ENCODE measurements at places on chromosomes 6 and 20. TPM values are rescaled to one million over a fixed set of nuclear protein-coding genes. Genes with fewer than 3 reads are reported as not detected.

GRCh38 chr6:84103029-84103428 lies 69.5 kb downstream of the MRAP2 start:
- no peak for DNase-seq

HCRTR2 gene
- polyA plus RNA-seq = not detected

POPDC3 gene
- 29.1 TPM for polyA plus RNA-seq

GRCh38 chr20:11234608-11235007 lies 560.8 kb upstream of the JAG1 start:
- DNase-seq = no peak

DNA sequence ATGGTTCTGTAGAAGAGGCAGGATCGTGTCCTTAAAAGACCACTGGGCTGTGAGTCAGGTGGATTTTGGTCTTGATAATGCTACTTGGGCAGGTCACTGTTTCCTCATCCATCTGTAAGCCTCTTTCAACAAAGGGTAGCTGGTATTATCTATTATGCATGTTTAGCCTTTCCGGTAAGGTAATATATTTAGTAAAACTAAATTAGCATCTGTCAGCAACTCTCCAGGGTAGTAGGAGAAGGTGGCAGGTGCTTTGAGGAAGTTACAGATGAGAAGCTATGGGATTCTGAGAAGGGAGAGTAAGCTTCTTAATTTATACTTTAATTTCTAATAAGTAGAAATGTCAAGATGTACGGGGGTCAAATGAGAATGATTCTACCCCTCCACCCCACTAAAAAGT lies 86.9 kb upstream of the TGM3 start:
- DNase-seq = no peak

PRSS35 gene
- polyA plus RNA-seq = 5.6 TPM

SLC22A2 gene
- not detected for polyA plus RNA-seq

DNA sequence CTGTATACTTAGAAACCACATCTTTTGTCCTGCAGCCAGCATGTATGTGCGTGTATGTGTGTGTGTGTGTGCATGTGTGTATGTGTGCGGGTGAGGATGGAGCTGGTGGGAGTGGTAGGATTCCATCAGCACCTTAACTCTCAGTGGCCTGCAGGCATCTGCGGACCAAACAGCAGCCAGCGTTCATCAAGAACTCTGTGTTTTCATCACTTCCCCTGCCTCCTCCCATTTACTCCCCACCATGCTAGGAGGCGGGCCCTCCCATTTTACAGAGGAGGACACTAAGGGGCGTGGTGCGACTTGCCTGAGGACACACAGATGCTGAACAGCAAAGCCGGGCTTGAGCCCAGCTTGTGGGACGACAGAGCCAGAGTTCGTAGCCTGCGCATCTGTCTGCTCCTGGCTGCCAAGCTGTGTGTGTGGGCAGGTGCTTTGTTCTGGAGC lies 8.9 kb downstream of the VSTM2L start:
- no peak for DNase-seq

GRCh38 chr6:163428373-163428772 lies 13.9 kb downstream of the QKI start:
- DNase-seq = no peak

GRCh38 chr6:110542311-110543024 lies 66.1 kb upstream of the SLC22A16 start:
- no peak for DNase-seq

ISM1 gene
- polyA plus RNA-seq = not detected

- DNase-seq = no peak
These were observed 5.2 kb downstream of the DNAH8 start for GRCh38 chr6:38720295-38720694.

DNA sequence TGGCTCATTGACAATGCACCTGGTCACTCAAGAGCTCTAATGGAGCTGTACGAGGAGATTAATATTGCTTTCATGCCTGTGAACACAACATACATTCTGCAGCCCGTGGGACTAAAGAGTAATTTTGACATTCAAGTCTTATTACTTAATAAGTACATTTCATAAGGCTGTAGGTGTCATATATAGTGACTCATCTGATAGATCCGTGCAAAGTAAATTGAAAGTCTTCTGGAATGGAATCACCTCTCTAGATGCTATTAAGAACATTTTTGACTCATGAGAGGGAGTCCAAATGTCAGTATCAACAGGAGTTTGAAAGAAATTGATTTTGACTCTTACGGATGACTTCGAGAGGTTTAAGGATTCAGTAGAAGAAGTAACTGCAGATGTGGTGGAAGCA lies 267.9 kb downstream of the CLVS2 start:
- no peak for DNase-seq

DNA sequence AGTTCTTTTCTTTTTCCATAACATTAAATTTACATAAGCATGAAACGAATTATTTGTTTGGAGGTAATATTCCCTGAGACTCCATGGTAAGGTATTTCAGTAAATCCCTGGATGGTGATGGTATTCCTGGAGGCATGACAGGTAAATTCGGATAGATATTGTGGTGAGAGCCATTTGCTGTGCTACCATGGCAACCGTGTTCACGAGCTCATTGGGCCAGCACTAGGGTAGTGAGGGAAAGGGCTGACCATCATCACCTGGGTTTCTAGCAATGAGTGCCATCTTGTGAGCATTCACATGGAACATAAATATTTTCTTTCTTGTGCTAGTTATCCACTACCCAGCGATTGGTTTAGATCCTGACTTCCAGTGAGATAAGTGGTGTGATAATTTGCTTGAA lies 51.9 kb upstream of the GNRH2 start:
- DNase-seq = no peak

LY6G6D gene
- not detected for polyA plus RNA-seq

- no peak for DNase-seq
These were observed 17.1 kb upstream of the BEND3 start for GRCh38 chr6:107132330-107132954.

CALHM6 gene
- polyA plus RNA-seq = 0.81 TPM

L3MBTL3 gene
- polyA plus RNA-seq = 23.2 TPM

GRCh38 chr6:88547768-88548167 lies 381.6 kb upstream of the CNR1 start:
- no peak for DNase-seq

C6orf15 gene
- not detected for polyA plus RNA-seq

- DNase-seq = no peak
These were observed 396.8 kb upstream of the HS3ST5 start for GRCh38 chr6:114739656-114740055.

DNA sequence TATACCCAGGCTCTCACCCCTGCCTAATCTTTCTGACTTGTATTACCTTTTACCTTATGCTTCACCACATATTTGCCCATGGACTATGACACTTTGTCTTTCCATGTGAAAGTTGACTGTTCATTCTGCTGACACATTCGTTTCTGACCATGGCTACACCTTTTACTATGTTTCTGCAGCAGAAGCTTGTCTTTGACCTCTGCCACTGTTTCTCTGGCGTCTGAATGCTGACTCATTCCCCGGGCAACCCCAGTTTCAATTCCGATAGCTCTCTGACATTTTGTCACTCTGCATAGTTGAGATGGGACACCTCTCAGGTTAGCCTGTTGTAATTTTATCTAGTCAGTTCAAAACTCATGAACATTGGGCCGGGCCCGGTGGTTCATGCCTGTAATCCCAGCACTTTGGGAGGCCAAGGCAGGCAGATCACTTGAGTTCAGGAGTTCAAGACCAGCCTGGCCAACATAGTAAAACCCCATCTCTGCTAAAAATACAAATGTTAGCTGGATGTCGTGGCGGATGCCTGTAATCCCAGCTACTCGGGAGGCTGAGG lies 50.7 kb downstream of the SLC26A8 start:
- no peak for DNase-seq

PPP1R14C gene
- not detected for polyA plus RNA-seq

LHFPL5 gene
- not detected for polyA plus RNA-seq

- DNase-seq = no peak
These were observed 144.9 kb downstream of the TRMT11 start for GRCh38 chr6:126131246-126131645.

PHACTR2 gene
- polyA plus RNA-seq = 26.8 TPM

- DNase-seq = no peak
These were observed 70.6 kb downstream of the SGK1 start for GRCh38 chr6:134247231-134247833.

DNA sequence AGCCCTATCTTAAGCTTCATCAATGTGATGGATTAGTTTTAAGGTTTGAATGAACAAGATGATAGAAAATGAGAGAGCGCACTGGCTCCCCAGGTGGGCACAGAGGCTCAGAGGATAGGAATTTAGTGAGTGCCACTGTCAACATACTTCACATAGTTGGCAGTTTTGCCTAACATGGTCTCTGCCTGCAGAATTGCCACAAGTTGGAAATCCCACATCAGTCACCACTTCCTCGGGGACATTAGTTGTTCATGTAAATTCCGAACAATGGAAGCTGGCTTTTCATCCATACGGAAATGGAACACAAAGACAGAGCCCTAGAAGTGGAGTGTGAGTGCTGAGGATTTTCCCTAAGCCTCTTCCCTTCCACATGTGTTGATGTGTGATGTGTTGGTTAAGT lies 123.9 kb upstream of the PHACTR1 start:
- no peak for DNase-seq

XKR7 gene
- polyA plus RNA-seq = not detected

- no peak for DNase-seq
These were observed 67.0 kb downstream of the RSPO3 start for GRCh38 chr6:127185437-127185995.

- DNase-seq = no peak
These were observed 531.7 kb downstream of the LMBRD1 start for GRCh38 chr6:69265090-69265489.

MROH8 gene
- 2.5 TPM for polyA plus RNA-seq

DNA sequence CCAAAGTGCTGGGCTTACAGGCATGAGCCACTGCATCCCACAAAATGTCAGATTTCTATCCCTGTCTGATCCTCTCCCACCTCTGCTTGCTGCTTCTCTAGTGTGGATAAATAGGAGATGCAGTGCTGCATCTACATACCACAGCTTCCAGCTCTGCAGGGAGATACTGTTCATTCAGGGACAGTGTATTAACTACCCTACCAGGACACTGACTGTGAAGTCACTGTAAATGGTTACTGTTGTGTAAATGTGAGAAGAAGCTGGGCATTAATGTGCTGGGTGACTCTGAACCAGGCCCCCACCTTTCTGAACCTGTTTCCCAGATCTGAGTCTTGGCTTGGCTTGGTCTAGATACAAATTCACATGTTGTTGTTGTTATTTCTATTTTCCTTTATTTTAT lies 488.6 kb upstream of the SULF2 start:
- no peak for DNase-seq

DNA sequence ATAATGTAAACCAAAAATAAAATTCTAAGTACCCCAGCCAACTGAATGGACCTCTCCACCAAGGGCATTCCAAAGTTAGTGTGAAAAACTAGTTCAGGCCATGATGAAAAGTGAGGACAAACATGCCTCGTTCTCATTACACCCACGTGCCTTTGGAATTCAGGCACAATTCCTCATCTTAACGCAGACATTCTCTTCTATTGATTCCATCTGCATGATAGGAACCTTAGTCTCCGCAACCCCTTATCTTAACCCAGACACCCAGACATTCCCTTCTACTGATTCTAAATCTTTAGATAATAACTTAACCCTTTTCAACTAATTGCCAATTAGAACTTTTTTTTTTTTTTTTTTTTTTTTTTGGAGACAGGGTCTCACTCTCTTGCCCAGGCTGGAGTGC lies 7.6 kb upstream of the SERPINB6 start:
- DNase-seq = no peak

GRCh38 chr20:22711971-22712755 lies 127.8 kb upstream of the FOXA2 start:
- DNase-seq = no peak

POU5F1 gene
- polyA plus RNA-seq = not detected

- no peak for DNase-seq
These were observed 1760.2 kb upstream of the DEFB115 start for GRCh38 chr20:29497261-29497671.

- no peak for DNase-seq
These were observed 140.7 kb downstream of the RNASET2 start for GRCh38 chr6:166815629-166816028.

- no peak for DNase-seq
These were observed 26.4 kb downstream of the ZMYND8 start for GRCh38 chr20:47330071-47330470.

GRCh38 chr20:57126481-57127092 lies 139.9 kb downstream of the BMP7 start:
- no peak for DNase-seq

DNA sequence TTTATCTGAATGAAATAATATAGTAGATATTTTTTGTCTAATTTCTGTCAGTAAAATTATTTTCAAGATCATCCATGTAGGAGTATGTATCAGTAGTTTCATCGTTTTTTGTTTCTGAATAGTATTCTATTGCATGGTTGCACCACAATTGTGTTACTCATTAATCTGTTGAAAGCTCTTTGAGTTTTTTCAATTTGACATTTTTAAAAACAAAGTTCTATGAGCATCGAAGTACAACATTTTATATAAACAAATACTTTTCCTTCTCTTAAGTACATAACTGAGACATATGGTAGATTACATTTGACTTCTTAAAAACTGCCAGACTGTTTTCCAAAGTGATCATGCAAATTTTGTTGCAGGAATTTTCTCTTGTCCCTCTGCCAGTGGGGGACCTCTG lies 1113.1 kb upstream of the CITED2 start:
- no peak for DNase-seq

- no peak for DNase-seq
These were observed 300.2 kb downstream of the UTRN start for GRCh38 chr6:144585217-144585814.

TNFRSF21 gene
- polyA plus RNA-seq = 21.7 TPM

GRCh38 chr6:73742433-73742832 lies 46.4 kb downstream of the CD109 start:
- DNase-seq = no peak

DDO gene
- polyA plus RNA-seq = 0.67 TPM

PPP1R3G gene
- 0.11 TPM for polyA plus RNA-seq

GABRR1 gene
- polyA plus RNA-seq = not detected

DNA sequence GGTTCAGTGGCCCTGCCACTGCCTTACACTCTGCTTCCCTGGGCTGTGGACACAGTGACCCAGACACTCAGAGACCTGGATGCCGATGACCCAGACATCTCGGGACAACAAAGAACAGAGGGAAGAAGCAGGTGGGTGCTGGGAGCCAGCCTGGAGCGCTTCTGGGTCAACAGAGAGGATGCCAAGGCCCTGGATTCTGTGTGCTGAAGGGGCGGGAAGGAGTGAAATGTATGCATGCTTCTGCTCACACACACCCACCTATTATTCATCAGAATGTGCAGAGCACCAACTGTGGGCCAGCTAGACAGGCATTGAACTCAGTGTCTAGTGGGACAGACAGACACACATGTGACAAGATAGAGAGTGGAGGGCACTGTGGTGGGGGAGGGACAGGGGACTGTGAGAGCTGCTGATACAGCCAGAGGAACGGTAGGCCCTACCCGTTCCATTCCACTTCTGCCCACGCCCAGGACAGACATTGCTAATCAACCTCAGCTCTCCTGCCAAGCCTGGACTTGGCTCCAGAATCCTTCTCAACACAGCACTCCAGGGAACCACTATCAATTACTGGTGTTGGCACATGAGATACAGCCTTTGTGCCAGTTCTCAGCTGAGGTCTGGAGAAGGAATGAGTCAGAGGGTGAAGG lies 20.2 kb downstream of the KCNK15 start:
- no peak for DNase-seq
